ENCODE measurements at places on chromosomes 6 and 20. TPM values are rescaled to one million over a fixed set of nuclear protein-coding genes. Genes with fewer than 3 reads are reported as not detected.

Gene RFX6
- not detected for total RNA-seq

Gene APOBEC2
- 0.68 TPM for total RNA-seq

Gene SLC17A3
- not detected for total RNA-seq

DNA sequence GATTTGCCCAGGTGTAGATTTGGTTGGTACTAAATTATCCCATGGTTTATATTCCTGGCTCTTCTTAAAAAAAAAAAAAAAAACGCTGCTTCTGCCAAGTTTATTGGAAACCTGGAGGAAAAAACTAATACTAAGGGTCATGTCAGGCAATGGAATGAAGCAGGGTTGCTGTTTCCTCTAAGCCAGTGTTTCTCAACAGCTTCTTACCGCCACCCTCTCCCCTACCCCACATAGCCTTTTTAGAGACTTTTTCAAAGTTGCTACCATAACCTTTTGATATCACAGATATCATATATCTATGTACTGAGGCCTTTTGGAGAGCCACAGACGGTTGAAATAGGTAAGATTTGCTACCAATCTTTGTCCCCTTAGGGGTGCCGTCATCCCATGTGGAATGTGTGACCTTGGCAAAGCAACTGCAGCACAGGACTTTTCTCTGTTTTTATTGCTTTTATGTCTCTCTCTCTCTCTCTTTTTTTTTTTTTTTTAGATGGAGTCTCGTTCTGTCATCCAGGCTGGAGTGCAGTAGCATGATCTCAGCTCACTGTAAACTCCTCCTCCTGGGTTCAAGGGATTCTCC is 35.0 kb downstream of the SYTL3 start:
- H3K27me3 ChIP-seq = no peaks in the 10 kb centered on the region
- no peak overlapping the region for H3K27ac ChIP-seq
- H3K36me3 ChIP-seq = no peaks in the 10 kb centered on the region
- no peak overlapping the region for H3K4me3 ChIP-seq

DNA sequence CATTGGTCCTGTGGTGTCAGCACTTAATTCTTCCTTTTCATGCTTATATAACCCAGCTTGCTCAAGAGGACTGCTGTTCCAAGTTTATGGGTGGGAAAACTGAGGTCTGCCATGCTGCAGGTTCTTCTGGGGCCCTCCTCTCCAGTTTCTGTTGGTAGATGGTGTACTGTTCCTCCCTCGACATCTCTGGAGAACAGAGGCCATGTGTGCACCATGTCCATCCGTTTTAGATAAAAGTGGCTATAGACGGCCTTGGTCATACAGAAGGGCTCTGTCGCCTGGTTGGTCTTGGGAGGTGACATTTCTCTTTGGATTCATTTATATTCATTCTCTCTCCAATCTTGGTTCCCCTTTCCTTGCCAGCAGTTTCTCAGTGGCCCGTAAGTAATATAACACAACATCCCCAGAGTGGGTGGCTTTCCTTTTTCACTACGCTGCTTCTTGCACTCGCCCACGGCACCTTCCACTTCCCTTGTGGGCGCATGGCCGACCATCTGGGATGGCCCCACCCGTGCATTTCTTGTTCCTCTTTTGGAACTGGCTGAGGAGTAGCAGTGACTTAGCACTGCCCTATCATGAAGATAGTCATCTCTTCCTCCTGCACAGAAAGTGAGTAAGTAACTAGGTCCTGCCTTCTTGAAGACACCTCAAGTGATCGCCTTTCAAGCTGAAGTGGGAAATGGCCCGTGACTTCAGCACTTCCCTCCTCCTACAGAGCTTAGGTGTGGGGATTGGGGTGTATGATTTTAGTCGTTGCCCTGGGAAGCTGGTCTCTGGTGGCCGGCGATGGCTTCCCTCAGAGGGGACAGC is 94.2 kb downstream of the RREB1 start:
- peaks cover 13% of the 10 kb centered on the region for H3K36me3 ChIP-seq
- H3K27ac ChIP-seq = no peak overlapping the region
- DNase-seq = no peak
- no peak overlapping the region for H3K4me3 ChIP-seq

GRCh38 chr6:83702749-83703148 is 6.2 kb downstream of the SNAP91 start:
- no peak overlapping the region for H3K4me3 ChIP-seq
- DNase-seq = no peak
- H3K4me1 ChIP-seq = peaks cover 2% of the 10 kb centered on the region
- no peak overlapping the region for H3K27ac ChIP-seq

DNA sequence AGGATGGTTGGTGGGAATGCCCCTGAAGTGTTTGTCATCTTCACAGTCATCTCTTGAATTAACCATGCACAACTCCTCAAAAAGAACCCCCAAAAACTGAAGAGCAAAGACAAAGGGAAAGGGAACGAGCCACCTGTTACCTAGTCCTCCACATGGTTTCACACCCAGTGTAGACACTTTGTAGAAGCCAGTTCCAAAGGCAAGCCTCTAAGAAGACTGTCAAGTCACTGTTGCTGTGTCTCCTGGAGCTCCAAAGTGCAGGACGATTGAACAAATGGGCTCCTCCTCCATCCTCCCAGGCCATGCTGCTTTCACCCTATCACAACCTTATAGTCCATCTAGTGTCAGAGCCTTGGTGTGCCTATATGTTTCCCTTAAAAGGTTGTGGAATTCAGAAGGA is 277.6 kb upstream of the PRDM1 start:
- H3K4me1 ChIP-seq = no peaks in the 10 kb centered on the region
- H3K4me3 ChIP-seq = no peak overlapping the region
- H3K36me3 ChIP-seq = no peaks in the 10 kb centered on the region
- no peak overlapping the region for H3K27ac ChIP-seq
- DNase-seq = no peak
- peaks cover 3% of the 10 kb centered on the region for H3K27me3 ChIP-seq

DNA sequence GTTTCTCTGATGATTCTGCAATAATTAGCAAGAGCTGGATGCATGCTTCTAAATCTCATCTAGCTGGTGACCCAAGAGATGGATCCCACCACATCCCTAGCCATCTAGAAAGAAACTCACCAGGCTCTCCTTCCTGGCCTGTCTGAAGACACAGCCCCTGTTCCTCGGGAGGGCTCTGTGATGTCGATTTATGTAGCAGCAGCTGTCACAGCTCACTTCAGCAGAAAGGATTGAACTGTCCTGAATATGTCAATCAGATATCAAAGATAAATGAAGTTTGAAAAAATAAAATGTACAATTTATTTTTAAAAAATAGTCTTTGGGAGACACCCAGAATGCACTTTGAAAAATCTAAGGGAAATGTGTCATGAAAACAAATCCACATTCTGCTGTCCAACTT is 67.3 kb upstream of the TSHZ2 start:
- H3K4me1 ChIP-seq = no peaks in the 10 kb centered on the region
- no peak for DNase-seq
- H3K27ac ChIP-seq = no peak overlapping the region
- H3K27me3 ChIP-seq = no peaks in the 10 kb centered on the region
- H3K4me3 ChIP-seq = no peak overlapping the region

DNA sequence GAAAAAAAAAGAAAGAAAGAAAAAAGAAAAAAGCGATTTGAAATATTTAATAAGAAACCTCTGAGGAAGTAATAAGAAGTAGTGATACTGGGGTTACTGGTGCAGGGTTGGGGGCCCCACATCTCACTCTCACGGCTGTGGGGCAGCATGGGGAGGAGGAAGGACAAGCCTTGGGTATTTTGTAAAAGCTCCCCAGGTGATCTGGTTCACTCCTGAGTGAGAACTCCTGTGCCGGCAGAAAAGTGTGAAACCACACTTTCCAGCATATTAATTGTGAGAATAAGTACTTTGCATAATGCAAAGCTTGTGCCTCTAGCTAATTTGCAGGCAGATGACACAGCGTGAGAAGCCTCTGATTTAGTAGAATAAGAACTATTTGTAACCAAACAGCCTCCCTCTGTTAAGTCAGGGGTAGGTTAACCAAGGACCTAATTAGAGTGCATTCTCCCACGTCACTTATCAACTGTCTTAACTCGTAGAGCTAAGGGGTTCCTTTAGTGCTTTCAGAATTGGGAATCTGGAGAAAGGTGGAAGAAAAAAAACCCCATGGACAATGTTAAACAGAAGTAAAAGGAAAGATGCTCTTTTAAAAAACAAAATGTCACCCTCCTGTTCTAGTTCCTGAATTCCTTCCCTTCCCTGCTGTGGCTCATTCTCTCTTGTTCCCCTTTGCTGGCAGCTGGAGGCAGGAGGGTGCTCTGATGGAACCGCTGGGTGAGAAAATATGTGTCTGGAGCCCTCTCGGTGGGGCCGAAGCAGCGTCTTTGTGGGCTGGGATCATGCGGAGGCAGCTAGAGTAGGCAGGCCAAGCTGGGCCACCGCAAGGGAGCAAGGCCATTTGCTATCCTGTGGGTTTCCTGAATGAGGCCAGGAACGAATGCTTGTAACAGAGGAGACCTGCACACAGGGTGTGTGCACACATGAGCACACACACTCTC is 108.7 kb downstream of the FYN start:
- DNase-seq = no peak
- H3K4me3 ChIP-seq = no peak overlapping the region
- H3K27ac ChIP-seq = peak overlapping the region; percentile 14
- no peaks in the 10 kb centered on the region for H3K36me3 ChIP-seq
- H3K4me1 ChIP-seq = no peaks in the 10 kb centered on the region

- H3K4me1 ChIP-seq = peaks cover 14% of the 10 kb centered on the region
- no peak overlapping the region for H3K27ac ChIP-seq
- no peak for DNase-seq
- no peaks in the 10 kb centered on the region for H3K27me3 ChIP-seq
These were observed 943 bp downstream of the ZUP1 start for GRCh38 chr6:116667623-116668022.

- H3K4me3 ChIP-seq = no peak overlapping the region
- H3K27ac ChIP-seq = no peak overlapping the region
- no peaks in the 10 kb centered on the region for H3K36me3 ChIP-seq
- H3K4me1 ChIP-seq = peaks cover 6% of the 10 kb centered on the region
- no peak for DNase-seq
These were observed 52.4 kb upstream of the ARMH2 start for GRCh38 chr6:24851086-24851485.

- H3K36me3 ChIP-seq = no peaks in the 10 kb centered on the region
- DNase-seq = no peak
- H3K27ac ChIP-seq = no peak overlapping the region
- H3K4me3 ChIP-seq = no peak overlapping the region
These were observed 232.8 kb downstream of the GRIK2 start for GRCh38 chr6:101626269-101626668.

DNA sequence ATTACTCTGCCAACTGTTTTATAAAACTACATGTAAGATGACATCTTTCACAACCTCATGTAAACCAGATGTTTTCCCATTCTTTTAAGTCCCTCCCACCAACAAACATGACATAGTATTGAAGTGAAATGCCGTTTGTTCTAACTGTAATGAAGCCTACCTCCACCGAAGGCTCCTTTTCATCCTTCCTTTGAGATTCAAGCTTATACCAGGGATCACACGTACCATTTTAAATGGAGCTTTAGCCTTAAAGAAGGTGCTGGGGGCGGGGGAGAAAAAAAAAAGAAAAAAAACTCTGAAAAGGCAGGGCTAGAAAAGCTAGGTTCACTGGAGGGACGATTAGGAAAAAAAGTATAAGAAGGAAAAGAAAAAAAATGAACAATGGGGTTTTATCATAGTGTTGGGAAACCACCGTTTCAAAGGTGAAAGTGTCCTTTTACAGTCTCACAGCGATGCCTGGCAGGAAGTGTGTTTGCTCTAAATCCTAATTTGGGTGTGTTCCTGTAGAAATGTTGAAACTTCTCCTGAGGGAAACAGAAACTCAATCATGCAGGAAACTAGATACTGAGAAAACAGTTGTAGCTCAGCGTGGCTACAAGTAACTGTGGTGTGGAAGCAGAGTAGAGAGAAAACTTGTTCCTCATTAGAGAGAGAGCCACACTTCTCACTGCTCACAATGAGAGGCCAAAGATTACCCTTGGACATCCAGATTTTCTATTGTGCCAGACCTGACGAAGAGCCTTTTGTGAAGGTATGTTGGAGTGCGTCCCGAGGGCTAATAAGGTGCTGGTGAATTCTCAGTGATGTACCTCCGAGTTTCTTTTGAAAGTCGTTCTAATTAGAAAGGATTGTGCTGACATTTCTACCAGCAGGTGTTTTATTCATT is 37.6 kb upstream of the HINT3 start:
- H3K27ac ChIP-seq = peak overlapping the region; percentile 72
- no peaks in the 10 kb centered on the region for H3K4me1 ChIP-seq
- DNase-seq = peak; percentile 67
- no peak overlapping the region for H3K4me3 ChIP-seq
- H3K27me3 ChIP-seq = no peaks in the 10 kb centered on the region

GRCh38 chr6:68675548-68675947 is 40.5 kb downstream of the ADGRB3 start:
- H3K27ac ChIP-seq = no peak overlapping the region
- H3K27me3 ChIP-seq = no peaks in the 10 kb centered on the region
- no peaks in the 10 kb centered on the region for H3K4me1 ChIP-seq
- no peak overlapping the region for H3K4me3 ChIP-seq

DNA sequence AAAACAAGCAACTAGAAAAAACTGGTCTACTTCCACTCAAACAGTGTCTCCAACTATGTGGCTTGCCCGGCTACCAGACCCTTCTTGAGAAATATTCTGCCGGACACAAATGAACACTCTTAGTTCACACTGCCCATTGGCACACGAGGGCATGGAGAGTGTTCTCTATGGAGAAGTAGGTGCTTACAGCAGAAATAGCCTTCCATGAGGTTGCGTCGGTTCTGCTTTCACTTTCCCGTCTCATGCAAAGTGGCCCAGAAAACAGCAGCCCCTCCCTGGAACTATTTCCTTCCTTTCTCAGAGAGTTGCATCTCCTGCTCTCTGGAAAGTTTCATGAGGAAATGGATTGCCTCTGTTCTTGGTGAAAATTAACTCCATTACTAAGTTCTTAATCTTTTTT is 9.5 kb upstream of the HLA-DOA start:
- no peaks in the 10 kb centered on the region for H3K36me3 ChIP-seq
- H3K27me3 ChIP-seq = peaks cover 7% of the 10 kb centered on the region
- H3K27ac ChIP-seq = peak overlapping the region; percentile 69
- peaks cover 9% of the 10 kb centered on the region for H3K4me1 ChIP-seq

DNA sequence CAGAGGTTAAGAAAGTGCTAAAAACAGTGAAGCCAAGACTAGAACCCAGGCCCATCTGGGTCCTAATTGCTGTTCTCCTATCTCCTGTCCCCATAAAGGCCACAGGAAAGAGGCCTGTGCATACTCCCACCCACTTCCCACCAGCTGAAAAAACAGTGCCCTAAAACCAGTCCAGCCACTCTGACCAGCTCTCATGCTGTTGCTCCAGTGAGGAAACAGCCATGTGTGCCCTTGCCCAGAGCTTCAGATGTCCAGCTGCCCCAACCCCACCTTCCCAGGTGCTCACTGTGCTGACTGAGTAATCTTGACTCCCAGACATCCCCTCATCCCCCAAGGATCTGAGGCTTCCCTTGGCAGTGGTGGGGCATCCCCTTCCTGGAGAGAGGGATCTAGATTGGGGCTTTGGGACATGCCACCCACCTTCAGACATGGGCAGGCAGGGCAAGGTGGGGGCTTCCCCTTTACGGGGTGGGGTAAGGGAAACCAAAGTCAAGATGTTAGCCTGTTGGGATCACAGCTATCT is 28.7 kb downstream of the KCNK5 start:
- no peak overlapping the region for H3K27ac ChIP-seq
- H3K36me3 ChIP-seq = no peaks in the 10 kb centered on the region
- H3K4me3 ChIP-seq = no peak overlapping the region

All from sigmoid colon (tissue), 7 donors.